ENCODE measurements at places on chromosomes 2 and 18.

DNA sequence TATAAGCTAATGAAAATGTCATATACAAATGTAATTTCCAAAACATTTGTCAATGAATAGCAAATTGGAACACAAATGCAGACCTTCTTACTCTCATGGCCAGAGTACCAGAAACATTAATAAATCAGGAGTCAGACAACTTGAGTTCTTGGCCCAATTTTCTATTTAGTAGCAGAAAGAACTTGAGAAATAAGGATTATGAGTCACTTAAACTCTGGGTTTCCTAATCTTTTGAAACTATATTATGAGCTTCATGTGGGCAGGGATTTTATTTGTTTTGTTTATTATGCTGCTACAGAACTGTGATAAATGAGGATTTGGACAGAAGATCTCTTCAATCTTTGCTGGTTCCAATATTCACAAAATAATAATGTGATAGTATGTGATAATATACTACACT lies 686.7 kb downstream of the NR4A2 start:
- DNase-seq, result no peak

- no peak for DNase-seq
These were observed 117.8 kb downstream of the DYM start for GRCh38 chr18:49342690-49343089.

DNA sequence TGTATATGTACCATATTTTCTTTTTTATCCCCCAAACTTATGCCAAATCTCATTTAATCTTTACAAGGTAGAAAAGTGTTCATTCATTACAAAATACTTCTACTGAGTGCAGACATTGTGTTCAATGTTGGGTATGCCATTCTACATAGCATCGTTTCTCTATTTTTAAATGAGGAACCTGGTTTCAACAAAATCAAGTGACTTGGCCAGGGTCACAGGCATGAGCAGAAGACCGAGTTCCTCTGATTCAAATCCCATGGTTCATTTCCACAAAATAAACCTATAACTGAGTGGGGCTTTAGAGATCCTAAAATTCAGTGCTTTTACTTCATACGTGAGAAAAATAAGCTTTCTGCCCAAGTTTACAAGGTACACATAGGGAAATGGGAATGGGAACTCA lies 81.4 kb upstream of the RASGRP3 start:
- DNase-seq, result no peak

DNA sequence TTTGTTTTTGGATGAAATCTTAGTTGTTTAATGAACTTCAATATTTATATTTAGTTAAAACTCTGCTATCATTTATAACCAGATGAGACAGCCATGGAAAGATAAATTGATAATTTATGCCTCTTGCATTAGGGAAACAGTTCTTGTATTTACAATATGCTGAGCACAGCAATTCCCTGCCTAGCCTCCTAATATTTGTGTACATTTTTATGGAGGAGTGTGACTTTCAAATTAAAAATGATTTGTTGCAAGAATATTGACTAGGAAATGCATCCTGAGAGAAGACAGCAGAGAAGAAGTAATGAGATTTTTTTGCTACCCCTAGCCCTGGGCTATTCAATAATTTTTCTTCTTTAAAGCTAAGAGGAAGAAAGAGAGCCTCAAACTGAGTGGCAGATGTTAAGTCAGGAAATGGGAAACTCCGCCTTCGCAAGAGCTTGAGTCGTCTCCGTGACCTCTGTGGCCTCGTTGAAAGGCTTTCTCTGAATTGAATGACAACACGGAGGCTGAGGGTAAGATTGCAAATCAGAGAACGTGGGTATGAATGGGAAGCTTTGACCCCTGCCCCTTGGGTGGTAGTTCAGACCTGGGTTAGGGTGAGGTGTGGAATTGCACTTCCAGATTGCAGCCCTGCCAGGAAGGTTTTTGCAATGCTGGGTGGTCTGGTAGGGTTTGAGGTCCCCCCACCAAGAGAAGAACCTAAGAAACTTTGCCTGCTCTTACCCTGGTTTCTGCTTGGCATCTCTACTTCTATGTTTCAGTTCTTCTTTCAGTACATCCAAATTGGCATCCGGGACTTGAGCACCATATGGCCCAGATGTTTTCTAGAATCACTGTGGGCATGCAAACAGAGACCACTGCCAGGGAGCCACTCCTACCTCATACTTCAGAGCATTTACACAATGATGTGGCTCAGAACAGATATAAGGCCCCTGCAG lies 210.3 kb upstream of the RBMS1 start:
- DNase-seq, result no peak

- DNase-seq, result no peak
These were observed 232.7 kb downstream of the DYSF start for GRCh38 chr2:71685941-71686611.

DNA sequence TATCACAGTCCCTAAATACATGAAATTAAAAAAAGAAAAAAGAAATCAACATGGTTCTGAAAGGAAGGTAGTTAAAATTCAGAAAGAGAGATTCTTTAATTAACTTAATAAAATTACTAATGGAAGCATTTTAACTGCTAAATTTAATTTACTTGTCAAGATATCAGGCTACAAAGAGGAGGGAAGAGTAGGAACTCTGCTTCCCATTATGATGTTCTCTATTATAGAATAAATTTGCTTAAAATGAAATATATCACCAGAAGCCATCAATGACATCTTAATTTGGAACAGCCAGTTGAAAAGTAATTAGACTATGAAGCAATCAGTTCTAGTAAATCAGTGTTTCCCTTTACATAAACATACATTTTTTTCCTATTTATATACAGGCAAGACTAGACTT lies 611.8 kb upstream of the FANCL start:
- DNase-seq, result no peak

DNA sequence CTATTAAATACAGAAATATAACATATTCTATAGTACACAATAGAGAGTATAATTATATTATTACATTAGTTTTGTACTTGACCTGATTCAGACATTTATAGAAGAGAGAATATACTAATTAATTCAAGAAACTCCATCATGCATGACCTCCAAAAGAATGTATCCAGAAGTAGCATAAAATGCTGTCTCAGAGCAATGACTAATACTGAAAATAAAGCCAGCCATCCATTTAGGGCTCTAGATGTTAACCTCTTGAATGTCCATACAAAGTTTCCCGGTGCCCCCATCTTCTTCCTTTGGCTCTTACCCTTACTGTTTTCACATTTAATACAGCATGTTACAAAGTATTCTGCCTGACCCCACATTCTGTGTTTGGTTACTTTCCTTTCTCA lies 102.0 kb downstream of the ARHGAP15 start:
- no peak for DNase-seq

- no peak for DNase-seq
These were observed 14.5 kb downstream of the OLA1 start for GRCh38 chr2:174233771-174234275.

DNA sequence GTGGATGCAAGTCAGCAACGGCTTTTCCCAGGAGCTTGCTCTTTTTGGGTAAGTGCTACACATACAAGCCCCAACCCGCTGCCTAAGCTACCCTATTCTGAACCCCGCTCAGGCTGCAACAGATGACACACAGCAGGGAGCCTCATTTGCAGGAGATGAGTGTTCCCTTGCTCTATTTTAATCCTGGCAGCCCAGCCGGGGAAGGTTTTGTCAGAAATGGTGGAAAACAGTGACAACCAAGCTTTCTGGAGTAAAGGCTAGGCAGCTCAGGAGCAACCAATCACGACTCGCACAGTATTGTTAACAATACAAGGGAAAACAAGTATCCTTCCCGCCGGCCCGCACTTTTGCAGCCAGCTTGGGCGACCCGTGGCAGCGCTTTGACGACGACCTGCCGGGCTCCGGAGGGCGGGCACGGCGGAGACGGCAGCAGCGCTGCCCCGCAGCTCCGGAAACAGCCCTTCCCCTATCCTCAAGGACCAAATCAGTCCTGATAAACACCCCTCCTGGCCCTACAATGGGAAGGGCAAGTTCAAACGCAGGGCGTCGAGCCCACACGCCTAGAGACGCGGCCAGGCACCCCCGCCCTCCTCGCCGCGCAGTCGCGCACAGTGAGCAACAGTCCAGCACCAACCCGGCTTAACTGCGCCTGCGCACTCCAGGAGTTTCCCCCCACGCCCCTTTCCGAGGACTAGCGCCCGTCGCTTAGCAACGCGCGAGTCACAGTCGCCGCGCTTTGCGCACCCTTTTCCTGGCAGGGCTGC lies 74.3 kb upstream of the TSPYL6 start:
- peak; percentile 90 for DNase-seq

DNA sequence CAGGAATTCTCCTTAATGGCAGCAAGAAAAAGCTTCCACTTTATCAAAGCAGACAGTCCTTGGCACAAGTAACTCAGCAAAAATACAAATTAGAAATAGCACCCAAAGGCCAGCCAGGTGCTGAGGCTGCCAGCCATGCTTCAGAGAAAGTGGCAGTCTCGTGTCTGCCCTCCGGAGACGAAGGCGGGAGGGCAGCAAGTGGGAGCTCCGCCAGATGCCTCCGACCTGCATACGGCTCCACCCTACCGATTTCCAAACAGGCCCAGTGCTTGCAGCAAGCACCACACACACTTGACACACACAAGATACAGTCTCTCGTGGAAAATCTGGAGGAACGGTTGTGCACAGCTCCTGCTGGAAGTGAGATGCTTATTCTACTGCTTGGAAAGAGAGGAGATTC lies 134.9 kb upstream of the REV1 start:
- DNase-seq, result no peak

DNA sequence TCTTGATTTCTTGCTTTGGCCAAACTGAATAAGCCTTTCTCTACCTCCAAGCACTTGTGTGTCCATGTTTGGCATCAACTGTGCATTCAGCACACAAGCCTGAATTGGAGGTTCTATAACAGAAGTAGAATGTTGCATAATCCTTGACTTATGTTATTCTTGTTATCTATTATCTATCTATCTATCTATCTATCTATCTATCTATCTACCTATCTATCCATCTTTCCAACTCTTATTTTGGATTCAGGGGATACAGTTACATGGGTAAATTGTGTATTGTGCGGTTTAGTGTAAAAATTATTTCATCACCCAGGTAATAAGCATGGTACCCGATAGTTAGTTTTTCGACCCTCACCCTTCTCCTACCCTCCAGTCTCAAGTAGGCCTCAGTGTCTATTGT lies 319.6 kb downstream of the PTH2R start:
- DNase-seq, result no peak

DNA sequence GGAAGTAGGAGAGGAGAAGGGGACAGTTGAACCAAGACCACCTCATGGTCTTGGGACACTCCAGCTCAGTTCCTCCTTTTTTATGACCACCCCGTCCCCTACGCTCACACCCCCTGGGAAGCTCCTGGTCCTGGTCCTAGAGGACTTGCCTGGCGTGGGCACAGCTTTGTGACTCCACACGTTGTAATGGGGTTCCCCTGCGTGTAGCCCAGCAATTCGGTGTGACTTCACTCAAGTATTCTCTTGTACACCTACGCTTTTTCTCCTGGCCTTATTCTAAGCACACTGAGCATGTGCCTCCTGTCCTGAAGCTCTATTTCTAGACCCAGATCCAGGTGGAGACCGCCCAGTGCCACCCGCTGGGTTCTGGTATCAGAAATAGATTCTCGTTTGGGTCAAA lies 36.1 kb upstream of the B3GNT7 start:
- DNase-seq, result no peak

- DNase-seq, result no peak
These were observed 105.4 kb downstream of the ACOXL start for GRCh38 chr2:110837446-110838409.

DNA sequence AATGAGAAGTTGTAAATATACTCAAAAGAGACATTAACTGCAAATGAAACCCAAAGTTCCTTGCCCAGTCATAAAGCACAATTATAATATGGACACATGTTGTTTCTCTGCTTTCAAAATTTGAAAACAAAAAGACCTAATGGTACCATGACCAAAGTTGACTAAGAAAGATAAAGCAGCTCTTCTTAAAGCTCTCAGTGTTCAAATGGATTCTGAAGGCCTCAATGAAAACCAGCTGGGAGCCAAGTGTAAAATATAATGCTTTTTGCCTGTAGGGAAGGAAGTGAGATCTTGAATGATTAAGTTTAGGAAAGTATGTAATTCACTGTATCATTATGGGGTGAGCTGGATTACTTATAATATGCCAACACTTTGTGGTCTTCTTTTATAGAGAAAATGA lies 178.6 kb downstream of the SATB2 start:
- DNase-seq, result no peak

DNA sequence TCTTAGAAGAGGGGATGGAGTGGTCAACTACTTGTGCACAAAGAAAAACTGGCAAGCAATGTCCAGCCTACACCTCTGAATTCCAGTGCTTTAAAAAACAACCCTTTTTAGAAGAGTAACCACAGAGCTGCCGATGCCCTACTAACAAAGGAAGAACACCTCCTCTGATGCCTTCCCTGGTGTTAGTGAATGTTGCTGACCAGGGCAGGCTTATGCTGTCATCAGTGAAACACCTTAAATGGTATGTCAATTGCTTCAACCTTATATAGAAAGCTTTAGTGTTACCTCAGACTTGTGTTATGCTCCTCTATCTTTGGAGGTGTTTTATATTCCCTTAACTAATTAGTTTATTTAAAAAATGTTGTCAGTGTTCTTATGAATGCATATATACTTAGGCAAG lies 79.7 kb upstream of the FZD5 start:
- no peak for DNase-seq

DNA sequence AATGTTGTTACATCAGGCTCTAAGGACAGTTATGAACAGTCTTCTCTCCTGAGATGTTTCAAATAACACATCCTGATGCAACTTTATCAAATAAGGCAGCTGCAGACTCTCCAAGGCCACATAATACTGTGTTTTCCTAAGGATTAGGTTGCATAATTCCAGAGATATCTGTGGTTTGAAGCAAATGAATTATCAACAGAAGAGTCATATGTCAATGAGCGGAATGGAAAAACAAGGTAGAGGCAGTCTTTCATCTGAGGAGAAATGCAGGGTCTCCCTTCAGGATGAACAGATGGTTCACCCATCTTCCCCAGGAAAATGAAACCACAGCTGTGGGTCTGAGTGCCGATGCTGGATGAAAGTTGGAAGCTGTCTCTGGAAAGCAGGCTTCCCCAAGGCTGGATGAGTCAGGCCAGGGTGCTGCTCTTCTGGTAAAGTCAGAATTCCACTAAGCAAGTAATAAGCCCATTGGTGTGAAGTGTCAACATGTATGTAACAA lies 22.2 kb downstream of the LYG1 start:
- DNase-seq, result no peak

DNA sequence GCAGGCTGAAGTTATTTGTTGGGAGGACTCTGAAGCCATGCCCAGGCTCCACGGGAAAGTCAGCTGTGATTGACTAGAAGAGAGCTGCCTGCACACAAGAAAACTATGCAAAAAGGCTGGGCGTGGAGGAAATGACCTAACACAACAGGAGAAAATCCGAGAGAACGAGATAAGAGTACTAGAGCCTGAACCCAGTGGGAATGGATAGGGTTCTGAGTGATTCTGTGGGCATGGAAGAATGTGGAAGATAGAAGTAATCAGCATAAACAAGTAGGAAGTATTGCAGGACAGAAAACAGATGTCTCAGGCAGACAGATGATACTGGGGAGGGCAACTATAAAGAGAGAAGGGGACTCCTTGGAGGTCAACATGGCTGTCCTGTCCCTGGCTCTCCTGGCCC lies 12.1 kb upstream of the COPS8 start:
- DNase-seq, result no peak

- no peak for DNase-seq
These were observed 178.1 kb upstream of the FSHR start for GRCh38 chr2:49332415-49332814.

Data from C1 segment of cervical spinal cord (tissue), 14 donors.